Retinal pigment epithelial cell (primary cell): ENCODE measurements at places on chromosomes 5 and 9.

- no peak for DNase-seq
These were observed 222.6 kb downstream of the TMEM161B start for GRCh38 chr5:88045931-88046461.

DNA sequence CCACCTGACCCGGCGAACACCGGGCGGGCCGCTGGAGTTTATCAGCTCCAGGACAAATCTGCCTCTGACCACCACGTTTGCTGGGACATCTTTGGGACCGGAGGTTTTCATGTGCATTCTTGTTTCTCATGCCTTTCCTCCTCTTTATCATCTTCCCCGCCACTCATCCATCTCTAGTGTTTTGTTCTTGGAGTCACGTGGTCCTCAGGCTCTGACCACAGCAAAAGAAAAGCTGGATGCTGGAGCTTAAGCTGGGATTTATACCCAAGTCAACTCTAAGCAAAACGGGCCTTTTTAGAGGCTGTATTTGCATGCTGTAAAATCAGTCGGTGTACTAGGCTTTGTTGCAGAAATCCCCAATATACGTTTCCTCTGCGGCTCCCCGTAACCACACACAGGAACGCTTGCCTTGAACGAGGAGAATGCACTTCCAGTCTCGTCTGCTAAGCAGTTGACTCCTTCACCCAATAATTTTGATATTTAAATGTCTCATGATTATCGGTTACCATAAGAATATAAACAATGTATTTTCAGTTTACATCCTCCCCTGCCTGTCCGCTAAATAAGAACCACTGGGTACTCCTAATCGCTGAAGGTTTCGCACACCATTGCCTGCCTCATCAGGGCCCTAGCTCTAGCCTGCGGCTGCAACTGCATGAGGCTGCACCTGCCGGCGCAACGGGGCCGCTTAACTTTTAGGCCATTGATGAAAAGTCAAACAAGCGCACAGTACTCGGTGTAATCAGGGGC lies 560 bp upstream of the NDUFS6 start:
- no peak for DNase-seq

- DNase-seq, result no peak
These were observed 37.9 kb downstream of the IRX4 start for GRCh38 chr5:1844708-1845436.

GRCh38 chr5:179051784-179052183 lies 8.4 kb upstream of the ZNF354C start:
- DNase-seq, result no peak

GRCh38 chr9:120928015-120928482 lies 1.5 kb upstream of the TRAF1 start:
- no peak for DNase-seq

DNA sequence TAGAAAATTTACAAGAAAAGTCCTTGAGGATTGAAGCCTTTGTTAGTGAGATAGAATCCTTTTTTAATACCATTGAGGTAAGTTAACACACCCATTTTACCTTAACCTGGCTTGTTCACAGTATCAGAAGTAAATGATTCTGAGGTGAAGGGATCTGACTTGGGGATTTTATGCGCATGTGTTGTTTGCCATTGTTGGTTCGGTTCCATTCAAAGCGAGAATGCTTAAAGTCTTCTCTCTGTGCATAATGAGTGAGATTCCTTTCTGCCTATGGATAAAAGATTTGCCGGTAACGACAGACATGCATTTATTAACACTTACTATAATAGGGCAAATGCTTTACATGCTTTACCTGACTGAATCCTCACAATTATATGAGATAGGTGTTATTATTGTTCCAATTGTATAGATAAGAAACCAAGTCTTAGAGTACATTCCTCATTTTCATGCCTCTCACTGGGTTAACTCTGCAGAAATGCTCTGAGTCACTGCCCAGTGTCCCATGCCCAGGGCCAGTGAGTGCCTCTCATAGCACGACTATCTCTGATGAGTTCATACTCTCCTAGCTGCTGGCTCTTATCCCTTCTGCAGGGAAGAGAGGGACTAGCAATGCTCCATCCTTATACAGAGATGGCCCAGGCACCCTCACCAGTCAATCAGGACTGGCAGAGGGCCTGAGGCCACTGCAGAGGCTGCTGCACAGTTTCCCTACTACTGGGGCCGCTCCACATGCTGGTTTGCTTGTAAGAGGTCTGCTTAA lies 54.4 kb downstream of the CMYA5 start:
- no peak for DNase-seq

GRCh38 chr5:159163027-159163700 lies 46.2 kb downstream of the RNF145 start:
- no peak for DNase-seq

- DNase-seq, result no peak
These were observed 271.0 kb downstream of the PRR16 start for GRCh38 chr5:120735076-120735475.

DNA sequence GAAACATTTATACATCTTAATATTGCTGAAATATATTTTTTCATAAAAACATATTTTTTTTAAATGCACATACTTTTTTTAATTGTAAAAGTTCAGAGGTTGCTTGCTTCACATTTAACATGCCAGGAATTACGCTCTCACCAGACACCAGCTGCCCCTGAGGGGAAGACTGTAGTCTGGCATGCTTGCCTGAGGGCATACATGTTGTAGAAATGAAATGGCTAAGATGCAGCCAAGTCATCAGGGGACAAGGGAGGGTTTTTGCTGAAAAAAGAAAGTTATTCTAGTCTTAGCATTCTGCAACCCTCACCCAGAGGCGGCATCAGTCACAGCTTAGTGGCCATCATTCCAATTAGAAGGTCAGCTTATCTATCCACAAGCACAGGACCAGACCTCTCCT lies 426.7 kb upstream of the FTMT start:
- no peak for DNase-seq

GRCh38 chr9:108903420-108904103 lies 30.4 kb downstream of the ELP1 start:
- no peak for DNase-seq

DNA sequence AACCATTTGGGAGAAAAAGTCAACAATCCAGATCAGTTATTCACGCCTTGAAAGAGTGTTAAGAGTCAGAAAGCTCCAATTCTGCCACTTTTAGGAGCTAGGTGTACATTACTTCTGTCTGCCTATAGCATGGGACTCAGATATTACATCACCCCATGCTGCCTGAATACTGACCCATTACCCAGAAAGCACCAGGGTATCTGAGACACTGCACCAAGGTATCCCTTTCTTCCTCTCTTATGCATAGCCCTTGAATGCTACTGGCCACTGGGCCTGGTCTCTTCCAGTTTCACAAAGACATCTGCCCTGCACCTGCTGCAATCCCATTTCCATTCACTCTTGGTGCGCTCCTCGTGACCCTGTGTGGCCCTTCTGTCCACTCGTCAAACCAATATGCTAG lies 2.6 kb downstream of the STRBP start:
- no peak for DNase-seq

DNA sequence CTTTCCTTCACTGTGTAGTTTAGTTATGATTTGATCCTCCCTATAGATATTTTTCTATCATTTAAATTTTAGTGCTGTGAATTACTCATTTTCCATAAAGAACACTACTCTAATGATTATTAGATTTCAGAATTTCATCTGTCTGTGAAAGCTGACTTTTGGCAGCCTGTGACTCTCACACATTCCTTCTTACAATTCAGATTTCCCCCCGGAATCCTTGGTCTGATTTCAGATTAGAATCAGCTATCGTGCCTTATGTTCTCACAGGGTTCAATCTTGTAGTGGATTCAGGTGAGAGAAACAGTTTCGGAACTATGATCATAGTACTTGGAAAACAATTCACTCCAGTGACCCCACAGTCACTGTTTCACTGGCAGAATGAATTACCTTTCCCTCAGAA lies 26.2 kb downstream of the ZNF474 start:
- DNase-seq, result no peak

GRCh38 chr5:95773335-95774059 lies 42.4 kb downstream of the RHOBTB3 start:
- no peak for DNase-seq

- no peak for DNase-seq
These were observed 128.1 kb upstream of the TRIM32 start for GRCh38 chr9:116558818-116559540.

- DNase-seq, result no peak
These were observed 50.4 kb downstream of the PPIC start for GRCh38 chr5:122985954-122986721.

DNA sequence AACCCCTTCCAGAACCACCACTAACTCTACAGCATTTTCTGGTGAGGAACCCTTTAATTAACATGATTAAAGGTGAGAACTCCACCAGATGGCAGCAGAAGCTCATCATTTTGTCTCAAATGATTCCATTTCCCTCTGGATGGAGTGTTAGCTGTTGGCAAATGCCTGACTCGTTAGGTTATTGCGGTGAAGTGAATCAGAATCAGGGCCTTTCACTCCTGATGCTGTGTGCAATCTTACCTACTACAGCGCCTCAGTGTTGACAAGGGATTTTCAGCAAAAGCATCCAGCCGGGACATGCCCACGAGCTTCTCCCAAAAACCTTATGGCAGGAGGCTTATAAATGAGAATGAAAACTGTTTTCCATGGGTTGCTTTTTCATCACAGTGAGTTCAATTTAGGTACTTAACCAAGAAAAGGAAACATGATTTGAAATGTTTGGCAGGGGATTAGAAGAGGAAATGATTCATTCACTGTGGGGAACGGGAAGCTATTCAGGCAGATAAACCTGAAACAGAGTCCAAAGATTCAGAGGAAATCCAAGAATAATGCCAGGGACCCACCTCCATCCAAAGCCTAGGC lies 48.0 kb upstream of the CAST start:
- DNase-seq, result peak; percentile 72

- no peak for DNase-seq
These were observed 115.8 kb upstream of the LIFR start for GRCh38 chr5:38672059-38672788.

DNA sequence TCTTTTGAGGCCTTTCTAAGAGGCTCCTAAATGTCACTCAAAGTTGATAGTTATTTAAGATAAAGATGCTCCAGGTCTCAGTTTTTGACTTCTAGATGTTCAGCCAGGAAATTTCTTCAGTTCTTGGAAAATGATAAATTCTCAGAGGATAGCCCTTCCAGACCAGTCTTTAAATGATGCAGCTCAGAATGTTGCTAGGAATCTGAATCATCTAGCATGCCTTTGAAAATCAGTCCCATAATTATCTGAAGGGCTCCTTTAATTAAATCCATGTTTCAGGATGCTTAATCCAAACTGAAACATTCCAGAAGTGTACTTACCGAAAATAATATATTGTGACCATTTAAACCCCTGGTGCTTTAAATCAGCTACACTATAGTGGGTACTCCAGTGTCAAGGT lies 107.5 kb upstream of the FBN2 start:
- peak; percentile 50 for DNase-seq

GRCh38 chr9:119829186-119829585 lies 460.0 kb upstream of the BRINP1 start:
- no peak for DNase-seq

- no peak for DNase-seq
These were observed 1.4 kb downstream of the SNX18 start for GRCh38 chr5:54518818-54519508.

- no peak for DNase-seq
These were observed 1366.8 kb downstream of the EFNA5 start for GRCh38 chr5:106303911-106304310.

DNA sequence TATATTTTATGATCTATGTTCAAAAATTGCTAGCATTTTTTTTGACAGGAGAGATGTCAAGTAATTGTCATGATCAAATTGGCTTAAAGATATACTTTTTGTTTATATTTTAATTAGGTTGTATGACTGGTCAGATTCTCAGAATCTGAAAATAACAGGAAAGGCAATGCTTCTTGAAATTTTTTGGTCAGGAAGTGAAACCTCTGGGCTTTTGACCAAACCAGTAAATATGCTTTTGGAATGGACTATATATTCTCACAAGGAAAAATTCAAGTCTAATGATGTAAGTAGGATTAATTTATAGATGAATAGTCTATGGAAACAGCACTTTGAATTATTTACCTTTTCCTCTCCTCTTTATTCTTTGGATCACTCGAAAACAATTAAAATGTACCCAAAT lies 52.3 kb downstream of the SLF1 start:
- no peak for DNase-seq

DNA sequence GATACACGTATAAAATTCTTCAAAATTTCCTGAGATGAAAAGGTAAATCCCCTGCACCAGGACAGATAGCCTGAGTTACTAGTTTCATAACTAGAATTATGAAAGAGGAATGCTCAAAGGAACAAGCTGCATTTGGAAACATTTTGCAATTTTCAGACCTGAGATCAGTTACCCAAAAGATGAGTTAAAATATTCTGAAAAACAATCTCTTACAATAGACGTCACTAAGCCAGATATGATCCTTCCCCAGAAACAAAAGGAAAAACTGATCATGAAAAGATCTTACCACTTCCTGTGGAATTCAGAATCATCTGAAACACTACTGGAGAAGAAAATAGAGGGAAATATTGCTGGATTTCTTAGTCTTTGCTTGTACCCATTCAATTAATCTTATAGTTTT lies 204.7 kb downstream of the ARRDC3 start:
- no peak for DNase-seq

DNA sequence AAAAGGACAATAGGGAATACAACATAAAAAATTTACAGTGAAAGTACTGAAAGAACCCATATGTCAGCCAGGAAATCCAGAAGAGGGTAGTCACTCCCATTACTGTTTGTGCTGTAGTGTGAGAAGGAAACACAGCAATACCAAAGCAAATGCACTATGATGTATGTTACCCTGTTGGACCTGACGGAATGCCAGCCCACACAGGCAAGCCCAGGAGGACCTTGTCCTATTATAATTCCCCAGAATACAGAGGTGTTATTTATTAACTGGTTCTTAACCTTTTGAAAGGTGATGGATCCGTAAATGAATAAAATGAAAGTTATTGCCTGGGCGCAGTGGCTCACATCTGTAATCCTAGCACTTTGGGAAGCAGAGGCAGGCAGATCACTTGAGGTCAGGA lies 79.0 kb downstream of the GDA start:
- DNase-seq, result no peak

- no peak for DNase-seq
These were observed 5.1 kb downstream of the RGS14 start for GRCh38 chr5:177362610-177363507.

DNA sequence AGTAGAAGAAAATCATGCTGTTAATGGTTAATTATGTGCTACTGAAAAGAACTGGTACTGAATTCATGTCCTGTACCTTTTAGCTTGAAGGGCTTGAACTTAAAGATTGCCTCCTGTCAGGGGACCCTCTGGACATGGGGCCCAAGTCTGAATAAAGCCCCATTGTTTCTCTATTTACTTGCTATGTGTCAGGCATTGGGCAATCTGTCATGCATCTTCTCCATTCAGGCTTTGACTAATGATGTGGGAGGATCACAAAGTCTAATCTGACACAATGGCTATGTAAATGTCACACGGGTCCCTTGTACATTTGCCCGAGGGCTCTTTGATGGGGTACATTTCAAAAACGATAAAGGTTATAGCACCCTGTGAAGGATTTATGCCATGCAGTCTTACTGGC lies 64.0 kb upstream of the TUSC1 start:
- no peak for DNase-seq

- DNase-seq, result no peak
These were observed 13.7 kb upstream of the MTAP start for GRCh38 chr9:21788752-21789151.
